CD4-positive, CD25-positive, alpha-beta regulatory T cell (primary cell): ENCODE measurements at places on chromosomes 7 and 10. TPM values are rescaled to one million over a fixed set of nuclear protein-coding genes. Genes with fewer than 3 reads are reported as not detected.

- DNase-seq, result no peak
- no peaks in the 10 kb centered on the region for H3K27me3 ChIP-seq
- no peaks in the 10 kb centered on the region for H3K4me1 ChIP-seq
- H3K36me3 ChIP-seq, result no peaks in the 10 kb centered on the region
- no peak overlapping the region for H3K4me3 ChIP-seq
Observed at GRCh38 chr10:69901022-69901421, 99.3 kb downstream of the COL13A1 start.

DNA sequence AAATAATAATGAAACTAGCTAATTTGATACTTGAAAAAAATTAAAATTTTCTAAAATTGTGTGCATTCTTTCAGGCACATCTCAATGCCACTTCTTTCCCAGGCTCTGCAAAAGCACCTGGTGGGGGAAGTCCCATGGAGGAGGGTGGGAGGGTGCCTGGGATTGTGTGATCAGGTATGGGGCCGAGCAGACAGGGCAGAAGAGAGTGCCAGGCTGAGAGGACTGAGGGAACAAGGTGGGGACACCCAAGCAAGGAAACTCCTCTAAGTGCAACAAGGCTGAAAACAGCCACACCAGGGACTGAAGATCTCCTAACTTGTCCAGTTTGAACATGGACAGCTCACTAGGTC is 13.8 kb downstream of the PARP12 start:
- H3K27ac ChIP-seq, result no peak overlapping the region
- H3K36me3 ChIP-seq, result peaks cover 62% of the 10 kb centered on the region
- no peaks in the 10 kb centered on the region for H3K27me3 ChIP-seq
- H3K4me1 ChIP-seq, result peaks cover 5% of the 10 kb centered on the region
- no peak overlapping the region for H3K4me3 ChIP-seq

DNA sequence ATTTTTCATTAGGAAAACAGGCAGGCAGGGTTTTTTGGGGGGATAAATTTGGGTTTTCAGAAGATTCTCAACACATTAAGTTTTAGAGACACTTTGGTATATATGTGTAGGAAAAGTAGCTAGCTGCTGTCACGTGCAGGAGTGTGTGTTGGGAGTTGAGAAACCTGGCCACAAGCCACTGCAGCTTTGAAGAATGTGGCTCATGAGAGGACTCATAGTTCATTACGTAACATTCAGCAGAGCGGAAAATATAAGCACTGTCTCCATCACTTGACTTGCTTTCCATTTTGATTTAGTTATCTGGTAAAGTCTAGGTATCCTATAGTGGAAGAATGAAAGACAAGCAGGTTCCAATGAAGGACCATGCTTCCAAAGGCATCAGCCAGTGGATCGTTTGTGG is 31.2 kb downstream of the SMNDC1 start:
- H3K36me3 ChIP-seq, result no peaks in the 10 kb centered on the region
- H3K27ac ChIP-seq, result no peak overlapping the region
- peaks cover 14% of the 10 kb centered on the region for H3K4me1 ChIP-seq
- H3K27me3 ChIP-seq, result no peaks in the 10 kb centered on the region
- H3K4me3 ChIP-seq, result no peak overlapping the region

DNA sequence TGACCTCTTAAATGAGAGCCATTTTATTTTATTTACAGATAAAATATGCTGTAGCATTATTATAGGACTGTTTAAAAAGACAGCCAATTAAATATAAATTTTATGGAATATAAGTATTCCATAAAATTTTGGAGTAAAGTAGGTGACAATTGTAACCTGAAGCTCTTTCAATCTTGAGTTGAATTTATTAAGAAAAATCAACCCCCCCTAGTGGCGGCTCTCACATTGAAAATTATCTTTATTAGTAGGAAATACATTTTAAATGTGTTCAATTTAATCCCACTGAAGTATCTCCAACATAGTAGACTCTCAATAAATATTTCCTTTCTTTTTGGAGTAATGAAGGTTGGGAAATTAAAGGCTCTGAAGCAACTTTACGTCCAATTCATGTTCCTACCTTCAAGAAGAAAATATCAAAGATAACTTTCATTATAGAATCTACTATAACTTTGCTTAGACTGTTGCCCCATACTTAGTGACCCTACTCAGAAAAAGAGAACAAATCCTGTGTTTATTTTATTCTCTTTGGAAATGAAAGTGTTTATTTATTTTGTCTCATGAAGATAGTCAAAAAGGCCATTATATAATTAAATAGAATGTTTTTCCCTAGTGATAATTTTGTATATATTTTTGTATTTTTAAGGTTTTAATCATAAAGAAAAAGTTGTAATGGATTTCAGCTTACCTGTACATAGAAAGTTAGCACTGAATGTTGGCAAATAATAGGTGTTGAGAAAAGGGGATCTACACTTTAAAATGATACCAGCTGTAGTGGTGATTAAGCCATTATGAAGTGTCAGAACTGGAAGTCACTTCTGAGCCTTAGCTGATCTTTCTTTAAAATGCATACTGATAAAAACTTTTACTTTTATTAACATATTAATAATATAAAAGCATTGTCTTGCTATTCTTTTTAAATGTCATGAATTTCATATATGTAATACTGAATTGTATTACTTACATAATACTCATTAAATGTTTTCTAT is 3.3 kb downstream of the AHR start:
- no peaks in the 10 kb centered on the region for H3K36me3 ChIP-seq
- H3K27ac ChIP-seq, result peak overlapping the region; percentile 93
- H3K4me1 ChIP-seq, result peaks cover 69% of the 10 kb centered on the region
- DNase-seq, result peak; percentile 27
- no peaks in the 10 kb centered on the region for H3K27me3 ChIP-seq
- H3K4me3 ChIP-seq, result peak overlapping the region; percentile 99

GRCh38 chr10:3292636-3293035 is 120.1 kb upstream of the PITRM1 start:
- H3K4me1 ChIP-seq, result no peaks in the 10 kb centered on the region
- no peak overlapping the region for H3K4me3 ChIP-seq
- no peaks in the 10 kb centered on the region for H3K36me3 ChIP-seq
- H3K27me3 ChIP-seq, result no peaks in the 10 kb centered on the region

GRCh38 chr7:104228442-104228841 is 20.6 kb upstream of the ORC5 start:
- no peak for DNase-seq
- H3K4me1 ChIP-seq, result no peaks in the 10 kb centered on the region
- no peak overlapping the region for H3K27ac ChIP-seq

DNA sequence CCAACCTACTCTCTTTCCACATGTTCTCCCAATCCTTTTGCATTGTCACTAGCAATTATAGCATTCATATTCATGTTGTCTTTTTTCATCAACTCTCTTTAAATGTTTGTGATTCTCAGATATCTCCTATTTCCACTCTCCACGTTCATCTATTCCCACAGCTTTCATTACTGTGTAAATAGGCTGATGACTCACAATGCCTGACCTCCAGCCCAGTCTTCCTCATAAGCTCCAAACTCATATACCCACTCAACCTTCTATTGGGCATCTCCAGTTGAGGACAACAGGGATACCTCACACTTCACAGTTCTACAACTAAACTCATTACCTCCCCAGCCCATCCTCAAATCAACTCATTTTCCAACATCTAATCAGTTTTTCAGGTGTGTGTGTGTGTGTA is 194.1 kb downstream of the DGKI start:
- no peaks in the 10 kb centered on the region for H3K36me3 ChIP-seq
- H3K27me3 ChIP-seq, result no peaks in the 10 kb centered on the region
- DNase-seq, result no peak

- no peak overlapping the region for H3K27ac ChIP-seq
- H3K36me3 ChIP-seq, result no peaks in the 10 kb centered on the region
- H3K27me3 ChIP-seq, result no peaks in the 10 kb centered on the region
- DNase-seq, result no peak
Observed at GRCh38 chr7:91759205-91759863, 121.2 kb downstream of the MTERF1 start.

- H3K4me3 ChIP-seq, result no peak overlapping the region
- H3K4me1 ChIP-seq, result no peaks in the 10 kb centered on the region
- no peaks in the 10 kb centered on the region for H3K36me3 ChIP-seq
Observed at GRCh38 chr10:126059076-126059826, 162.9 kb downstream of the FANK1 start.

DNA sequence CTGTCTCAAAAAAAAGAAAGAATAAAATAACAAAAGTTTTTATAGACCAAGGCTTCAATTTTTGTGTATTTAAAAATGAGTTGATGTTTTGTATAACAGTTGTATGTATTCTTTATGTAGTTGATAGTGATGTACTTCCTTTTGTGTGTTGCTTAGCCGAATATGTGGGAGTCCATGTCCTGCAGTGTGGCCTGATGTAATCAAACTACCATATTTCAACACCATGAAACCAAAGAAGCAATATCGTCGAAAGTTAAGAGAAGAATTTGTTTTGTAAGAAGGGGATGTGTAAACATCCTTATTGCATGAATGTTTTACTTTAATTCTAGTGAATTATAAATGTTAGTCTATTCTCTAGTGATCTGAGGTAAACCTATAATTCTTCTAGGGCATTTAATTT is 56.6 kb downstream of the MPLKIP start:
- H3K27ac ChIP-seq, result no peak overlapping the region
- H3K4me3 ChIP-seq, result no peak overlapping the region
- no peaks in the 10 kb centered on the region for H3K4me1 ChIP-seq
- peaks cover 13% of the 10 kb centered on the region for H3K36me3 ChIP-seq
- H3K27me3 ChIP-seq, result no peaks in the 10 kb centered on the region

DNA sequence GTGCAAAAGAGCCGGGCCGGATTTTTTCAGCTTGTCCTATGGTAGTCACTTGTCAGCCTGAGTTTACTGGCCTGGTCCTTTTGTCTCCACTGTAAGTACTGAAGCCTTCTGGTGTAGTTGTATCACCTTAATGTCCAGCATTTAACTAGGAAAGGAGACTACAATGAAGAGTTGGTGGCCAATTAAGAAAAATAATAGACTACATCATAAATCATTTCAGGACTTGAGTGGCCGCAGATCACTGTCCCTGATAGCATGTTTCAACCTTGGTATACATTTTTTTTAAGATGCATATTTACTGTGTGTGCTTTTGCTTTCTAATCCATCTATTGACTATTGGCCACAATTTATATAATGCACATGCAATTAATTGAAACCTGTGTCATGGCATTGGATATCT is 6.1 kb downstream of the FZD1 start:
- no peak overlapping the region for H3K4me3 ChIP-seq
- no peaks in the 10 kb centered on the region for H3K27me3 ChIP-seq
- DNase-seq, result no peak
- H3K4me1 ChIP-seq, result no peaks in the 10 kb centered on the region
- H3K27ac ChIP-seq, result no peak overlapping the region

- peaks cover 2% of the 10 kb centered on the region for H3K36me3 ChIP-seq
- peak overlapping the region; percentile 72 for H3K27ac ChIP-seq
- H3K4me3 ChIP-seq, result peak overlapping the region; percentile 95
- no peak for DNase-seq
- H3K27me3 ChIP-seq, result no peaks in the 10 kb centered on the region
Observed at GRCh38 chr7:64314566-64314965, 805 bp downstream of the ZNF736 start.

DNA sequence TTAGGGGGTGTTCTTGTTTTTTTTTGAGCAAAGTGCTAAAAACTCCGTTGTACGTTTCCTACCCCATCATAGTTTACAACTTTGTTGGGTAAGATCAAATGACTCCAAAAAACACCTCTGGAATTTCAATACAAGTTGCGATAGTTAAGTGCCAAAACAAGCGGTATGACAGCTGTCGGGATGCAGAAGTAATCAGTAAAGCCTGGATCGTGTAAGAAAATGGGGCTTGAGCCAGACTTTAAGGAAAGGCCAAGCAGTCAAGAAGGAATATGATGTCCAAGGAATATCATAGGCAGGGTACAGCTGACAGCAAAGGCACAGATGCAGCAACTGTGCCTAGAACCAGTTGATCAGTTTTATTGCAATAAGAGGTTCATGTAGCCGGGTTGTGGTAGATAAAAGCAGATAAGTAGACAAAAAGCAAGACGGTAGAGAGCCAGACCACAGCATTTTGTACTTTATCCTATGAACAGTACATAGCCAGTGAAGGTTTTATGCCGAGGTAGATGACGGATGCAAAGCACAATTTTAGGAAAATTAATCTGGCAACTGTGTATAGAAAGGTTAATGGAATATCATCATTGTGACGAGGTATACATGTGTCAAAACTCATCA is 45.5 kb downstream of the UBE2H start:
- H3K27ac ChIP-seq, result peak overlapping the region; percentile 65
- H3K27me3 ChIP-seq, result no peaks in the 10 kb centered on the region
- H3K36me3 ChIP-seq, result peaks cover 7% of the 10 kb centered on the region
- H3K4me1 ChIP-seq, result peaks cover 64% of the 10 kb centered on the region

DNA sequence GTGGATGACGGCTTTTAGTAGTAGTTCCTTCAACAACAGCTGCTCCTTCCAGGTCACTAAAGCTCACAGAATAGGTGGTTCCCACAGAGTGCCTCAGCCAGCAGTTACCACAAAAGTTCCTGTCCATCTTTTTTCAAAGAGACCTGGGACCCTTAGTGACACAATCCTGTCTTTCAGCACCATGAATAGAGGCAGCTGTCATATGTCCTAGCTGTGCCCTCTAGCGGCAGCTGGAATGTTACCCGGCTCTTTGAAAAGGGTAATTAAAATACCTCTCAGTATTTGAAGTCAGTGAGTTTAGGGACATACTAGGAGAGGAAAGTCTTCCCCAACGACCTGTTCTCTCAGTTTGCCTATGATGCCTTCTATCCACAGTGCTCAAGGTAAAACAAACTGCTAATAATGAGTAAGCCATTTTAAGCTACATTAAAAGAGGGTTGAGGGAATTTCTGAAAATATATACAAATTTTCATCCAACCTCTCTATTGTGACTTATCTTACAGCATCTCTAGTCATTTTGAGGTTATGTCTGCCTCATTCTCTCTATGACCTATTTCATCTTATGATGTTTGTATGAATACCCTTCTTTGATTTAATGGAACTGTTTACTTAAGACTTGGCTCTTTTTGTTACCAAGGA is 290.8 kb downstream of the NXPH1 start:
- H3K27me3 ChIP-seq, result no peaks in the 10 kb centered on the region
- DNase-seq, result peak; percentile 19
- H3K4me1 ChIP-seq, result no peaks in the 10 kb centered on the region
- no peaks in the 10 kb centered on the region for H3K36me3 ChIP-seq
- H3K4me3 ChIP-seq, result no peak overlapping the region

DNA sequence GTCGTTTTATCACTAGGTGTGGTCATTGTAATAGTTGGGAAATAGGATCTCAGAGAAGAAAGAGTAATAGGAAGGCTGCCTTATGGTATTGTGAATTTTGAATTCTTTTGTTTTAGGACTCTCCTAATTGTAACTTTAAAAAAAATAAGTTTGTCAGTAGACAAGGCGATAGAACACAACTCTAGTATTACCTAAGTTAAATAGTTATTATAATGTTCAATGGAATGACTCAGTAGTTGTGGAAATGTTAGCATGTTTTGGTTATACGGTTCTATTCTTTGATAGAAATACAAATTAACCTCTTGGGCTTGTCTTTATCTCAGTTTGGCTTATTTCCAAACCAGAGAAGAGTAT is 1.4 kb downstream of the DNAH11 start:
- no peak overlapping the region for H3K4me3 ChIP-seq
- H3K36me3 ChIP-seq, result no peaks in the 10 kb centered on the region
- no peak for DNase-seq
- no peak overlapping the region for H3K27ac ChIP-seq
- peaks cover 13% of the 10 kb centered on the region for H3K4me1 ChIP-seq

- H3K4me1 ChIP-seq, result no peaks in the 10 kb centered on the region
- no peak for DNase-seq
- no peak overlapping the region for H3K27ac ChIP-seq
- H3K36me3 ChIP-seq, result no peaks in the 10 kb centered on the region
Observed at GRCh38 chr10:130458509-130458908, 322.3 kb downstream of the GLRX3 start.

RBM20 gene
- 0.72 TPM for total RNA-seq

OR9A2 gene
- total RNA-seq, result not detected

PNLIPRP3 gene
- not detected for total RNA-seq
